ENCODE measurements at places on chromosomes 2 and 18.

DNA sequence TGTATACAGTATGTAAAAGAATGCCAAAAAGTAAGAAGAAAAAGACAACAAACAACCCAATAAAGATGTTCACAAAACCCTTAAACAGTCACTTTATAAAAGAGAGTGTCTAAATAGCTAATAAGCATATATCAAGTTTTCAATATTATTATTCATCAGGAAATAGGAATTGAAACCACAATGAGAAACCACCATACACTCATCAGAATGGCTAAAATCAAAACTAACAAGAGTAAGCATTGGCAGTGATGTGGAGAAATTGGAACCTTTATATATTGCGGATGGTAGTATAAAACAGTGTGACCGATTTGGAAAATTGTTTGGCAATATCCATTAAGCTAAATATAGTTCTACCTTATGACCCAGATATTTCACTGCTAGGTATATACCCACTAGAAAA is 20.5 kb upstream of the TGFA start:
- no peak for DNase-seq

DNA sequence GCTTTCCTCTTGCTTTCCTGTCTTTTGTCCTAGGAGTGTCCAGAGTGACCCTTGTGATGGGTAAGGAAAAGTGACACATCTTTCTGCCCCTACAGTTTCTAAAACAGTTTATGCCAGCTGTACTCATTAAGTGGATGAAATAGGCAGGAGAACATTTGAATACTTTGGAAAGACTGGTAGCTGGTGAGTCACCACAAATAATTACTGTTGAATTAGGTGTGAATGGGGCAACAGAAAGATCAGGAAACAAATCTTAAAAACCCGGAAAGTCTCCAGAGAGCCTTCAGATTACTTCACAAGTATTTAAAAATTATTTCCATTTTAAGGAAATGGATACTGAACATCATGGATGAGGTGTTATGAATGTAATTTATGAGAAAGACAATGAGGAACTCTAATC is 278.5 kb downstream of the CLIP4 start:
- no peak for DNase-seq

GRCh38 chr2:43361286-43361685 is 134.9 kb upstream of the ZFP36L2 start:
- no peak for DNase-seq

DNA sequence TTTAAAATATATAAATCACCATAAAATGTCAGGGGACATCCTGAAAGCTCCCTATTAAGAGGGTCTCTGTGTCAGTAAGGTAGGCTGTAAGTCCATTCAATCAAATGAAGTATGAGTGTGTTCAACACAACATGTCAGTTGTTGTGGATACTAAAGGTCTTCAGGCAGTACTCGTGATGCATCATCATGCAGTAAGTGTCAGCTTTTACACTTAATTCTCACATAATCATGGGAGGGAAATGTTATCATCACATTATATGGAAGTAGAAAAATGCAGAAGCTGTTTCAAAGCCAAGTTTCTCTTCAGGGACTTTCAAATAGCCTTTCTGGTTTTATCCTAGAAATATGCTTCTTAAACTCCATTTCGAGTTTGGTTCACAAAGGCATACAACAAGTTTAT is 477.1 kb upstream of the ID2 start:
- DNase-seq = no peak

DNA sequence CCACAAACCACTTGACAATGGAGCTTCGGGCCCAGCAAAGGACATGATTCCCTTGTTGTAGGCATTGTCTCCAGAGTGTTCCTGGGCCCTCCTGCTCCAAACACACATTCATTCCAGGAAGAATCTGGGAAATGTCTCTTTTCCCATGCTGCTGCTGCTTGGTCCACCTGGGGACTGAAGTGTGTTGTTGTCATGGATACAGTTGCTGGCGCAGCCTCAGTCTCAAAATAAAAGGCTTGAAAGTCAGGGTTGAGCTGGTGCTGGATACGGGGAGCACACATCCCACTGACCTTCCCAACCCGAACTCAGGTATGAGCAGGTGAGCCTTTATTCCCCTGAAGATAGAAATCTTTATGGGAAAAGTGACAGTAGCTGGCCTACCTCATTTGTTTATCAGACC is 30.6 kb upstream of the SPP2 start:
- no peak for DNase-seq

GRCh38 chr2:30625701-30626100 is 178.7 kb downstream of the LCLAT1 start:
- no peak for DNase-seq

DNA sequence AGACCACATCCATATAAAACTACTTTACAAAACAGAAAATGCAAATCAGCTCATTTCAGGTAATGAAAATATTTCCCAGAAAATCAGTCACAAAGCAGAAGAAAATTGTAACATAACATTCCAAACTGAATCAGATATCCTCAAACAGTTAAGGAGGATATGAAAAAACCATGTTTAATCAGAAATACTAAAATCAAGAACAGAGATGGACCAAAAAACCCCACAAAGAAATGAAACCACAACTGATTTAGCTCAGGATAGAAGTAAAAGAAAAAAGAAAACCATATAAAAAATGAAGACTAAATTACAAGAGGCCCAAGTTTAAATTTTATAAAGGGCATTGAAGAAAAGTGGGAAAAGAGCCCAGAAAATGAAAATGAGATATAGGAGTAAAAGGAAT is 102.9 kb downstream of the RAB3GAP1 start:
- DNase-seq = no peak

GRCh38 chr2:66566726-66567399 is 131.9 kb downstream of the MEIS1 start:
- no peak for DNase-seq

DNA sequence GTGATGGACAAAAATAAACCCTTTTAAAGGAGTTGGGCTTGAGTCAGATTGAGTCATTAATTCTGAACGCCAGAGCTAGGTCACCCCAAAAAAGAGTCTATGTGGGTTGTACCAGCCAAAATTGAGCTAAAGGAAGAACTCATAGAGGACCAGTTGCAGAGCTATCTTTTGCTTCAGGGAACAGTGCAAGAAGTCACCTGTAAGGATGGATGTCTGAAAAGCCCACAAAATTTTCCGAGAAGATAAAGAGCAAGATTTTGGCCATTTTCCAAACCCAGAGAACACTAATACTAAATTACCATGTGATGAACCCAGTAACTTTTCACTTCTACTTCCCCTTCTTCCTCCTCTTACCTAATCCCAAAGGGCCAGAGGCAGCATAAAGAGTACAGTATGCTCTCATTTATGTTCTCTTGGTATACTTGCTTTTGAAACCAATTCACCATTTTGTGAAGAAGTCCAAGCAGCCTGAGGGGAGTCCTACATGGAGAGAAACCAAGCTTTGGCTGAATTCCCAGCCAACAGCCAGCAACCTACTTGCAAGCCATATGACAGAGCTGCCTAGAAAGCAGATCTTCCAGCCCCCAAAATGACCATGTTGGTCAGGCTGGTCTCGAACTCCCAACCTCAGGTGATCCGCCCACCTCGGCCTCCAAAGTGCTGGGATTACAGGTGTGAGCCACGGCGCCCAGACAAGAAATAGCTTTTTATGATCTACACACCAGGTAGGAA is 551.7 kb downstream of the SATB2 start:
- no peak for DNase-seq

DNA sequence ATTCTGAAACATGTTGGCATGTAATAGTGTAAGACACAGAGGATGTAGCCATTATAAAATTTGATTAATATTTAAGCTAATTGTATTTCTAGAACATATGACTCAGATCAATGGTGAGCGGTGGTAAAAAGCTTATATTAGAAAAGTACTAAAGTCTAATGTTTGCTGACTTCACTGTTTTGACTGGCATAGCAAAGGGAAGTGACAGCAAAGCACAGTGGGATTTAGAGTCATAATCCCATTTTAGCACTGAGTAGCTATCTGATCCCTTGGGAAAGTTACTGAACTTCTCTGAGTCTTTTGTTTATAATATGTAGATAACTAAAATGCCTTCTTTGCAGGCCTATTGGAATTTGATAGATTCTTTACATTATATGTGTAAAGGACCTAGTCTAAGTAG is 60.4 kb downstream of the KIAA1328 start:
- no peak for DNase-seq

- no peak for DNase-seq
These were observed 10.0 kb downstream of the LRATD1 start for GRCh38 chr2:14642499-14642898.

DNA sequence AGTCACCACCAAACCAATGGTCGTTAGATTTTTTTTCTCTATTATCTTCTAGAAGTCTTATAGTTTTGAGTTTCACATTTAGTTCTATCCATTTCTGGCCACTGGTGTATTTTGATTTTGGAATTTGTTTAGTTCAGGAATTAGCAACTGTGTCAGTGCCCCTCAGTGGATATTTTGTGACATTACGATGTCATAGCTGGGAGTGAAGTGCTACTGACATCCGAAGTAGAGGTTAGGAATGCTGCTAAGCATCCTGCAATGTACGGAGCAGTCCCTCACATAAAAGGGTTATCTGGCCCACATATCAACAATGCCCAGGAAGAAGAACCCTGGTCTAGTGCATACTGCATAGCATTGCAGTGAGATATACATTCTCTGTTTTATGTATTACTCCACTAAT is 157.4 kb upstream of the RGPD4 start:
- DNase-seq = no peak

DNA sequence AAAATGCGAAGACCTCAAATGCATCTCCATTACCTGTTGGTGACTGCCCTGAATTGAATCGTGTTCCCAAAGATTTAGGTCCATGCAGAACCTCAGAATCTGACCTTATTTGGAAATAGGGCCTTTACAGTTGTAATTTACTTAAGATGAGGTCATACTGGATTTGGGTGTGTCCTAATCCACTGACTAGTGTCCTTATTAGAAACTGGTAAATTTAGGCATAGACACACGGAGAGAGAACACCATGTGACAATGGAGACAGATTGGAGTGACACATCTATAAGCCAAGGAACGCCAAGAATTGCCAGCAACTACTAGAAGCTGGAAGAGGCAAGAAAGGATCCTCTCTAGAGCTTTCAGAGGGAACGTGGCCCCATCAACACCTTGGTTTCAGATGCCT is 203.1 kb downstream of the SMAD2 start:
- no peak for DNase-seq

DNA sequence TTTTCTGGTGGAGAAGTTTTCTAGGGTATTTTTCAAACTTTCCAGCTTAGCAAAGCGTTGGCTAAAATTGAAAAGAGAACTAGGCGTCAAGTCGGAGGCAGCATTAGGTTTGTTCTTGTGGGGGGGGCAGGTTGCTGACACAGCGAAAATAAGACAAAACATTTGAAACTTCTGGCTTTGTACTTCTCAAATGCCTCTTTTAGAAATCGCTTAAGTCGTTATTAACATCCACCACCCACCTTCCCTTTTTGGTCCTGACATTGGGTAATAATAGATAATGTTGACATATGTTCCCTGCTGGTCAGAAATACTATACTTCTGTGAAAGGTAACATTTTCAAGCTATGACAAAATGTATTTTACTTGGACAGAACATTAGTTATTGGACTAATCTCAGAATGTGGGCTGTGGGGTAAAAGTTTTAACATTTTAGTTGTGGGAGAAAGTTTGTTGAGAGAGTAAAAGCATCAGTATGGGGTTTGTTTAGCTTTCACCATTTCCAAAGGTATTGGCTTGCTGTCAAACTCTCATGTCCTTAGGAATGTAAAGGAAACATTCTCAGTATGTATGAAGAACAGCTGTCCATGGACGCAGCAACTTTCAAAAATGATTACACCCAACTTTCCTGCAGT is 88.1 kb upstream of the ZEB2 start:
- DNase-seq = no peak

DNA sequence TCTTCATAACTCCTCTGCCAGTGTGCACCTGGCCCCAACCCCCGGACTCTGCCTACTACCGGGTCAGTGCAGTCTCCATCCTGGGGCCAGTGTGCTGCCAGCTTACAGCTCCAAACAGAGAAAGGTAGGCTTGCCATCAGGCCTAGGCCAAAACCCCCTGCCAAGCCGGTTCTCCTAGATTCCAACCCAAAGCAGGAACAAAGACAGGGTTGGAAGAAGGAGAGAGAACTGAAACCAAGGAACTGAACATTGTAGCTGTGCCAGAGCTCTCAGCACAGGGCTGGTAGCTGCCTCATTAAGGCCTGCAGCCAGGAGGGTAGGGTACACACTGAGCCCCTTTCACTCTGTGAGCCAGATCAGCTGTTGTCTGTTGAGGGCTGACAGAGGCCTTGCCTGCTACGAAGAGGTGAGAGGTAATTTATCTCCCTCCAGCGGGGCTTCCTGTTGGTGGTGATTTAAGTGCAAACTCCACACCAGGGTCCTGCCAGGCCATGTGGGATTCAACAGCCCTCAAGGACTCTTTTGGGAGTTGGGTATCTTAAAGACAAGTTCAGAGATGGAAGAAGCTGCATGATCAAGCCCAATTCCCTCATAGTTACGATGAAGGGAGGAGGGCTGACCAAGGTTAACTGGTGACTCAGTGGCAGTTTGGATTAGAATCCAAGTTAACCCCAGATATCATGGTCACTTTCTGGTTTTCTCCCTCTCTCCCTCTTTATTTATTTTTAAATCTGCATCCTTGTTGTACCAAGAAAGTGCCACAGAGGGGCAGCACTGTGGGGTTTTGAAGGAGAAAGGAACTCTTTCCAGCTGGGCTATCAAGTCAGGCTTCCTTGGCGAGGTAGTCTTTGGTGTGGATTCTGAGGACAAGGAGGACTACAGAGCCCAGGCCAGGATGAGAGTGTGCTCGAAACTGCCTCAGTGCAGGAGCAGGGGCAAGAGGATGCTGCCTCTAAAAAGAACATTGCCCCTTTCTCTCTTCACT is 48.1 kb downstream of the CYRIA start:
- DNase-seq = no peak

- DNase-seq = no peak
These were observed 178.4 kb upstream of the TPO start for GRCh38 chr2:1234731-1235308.

DNA sequence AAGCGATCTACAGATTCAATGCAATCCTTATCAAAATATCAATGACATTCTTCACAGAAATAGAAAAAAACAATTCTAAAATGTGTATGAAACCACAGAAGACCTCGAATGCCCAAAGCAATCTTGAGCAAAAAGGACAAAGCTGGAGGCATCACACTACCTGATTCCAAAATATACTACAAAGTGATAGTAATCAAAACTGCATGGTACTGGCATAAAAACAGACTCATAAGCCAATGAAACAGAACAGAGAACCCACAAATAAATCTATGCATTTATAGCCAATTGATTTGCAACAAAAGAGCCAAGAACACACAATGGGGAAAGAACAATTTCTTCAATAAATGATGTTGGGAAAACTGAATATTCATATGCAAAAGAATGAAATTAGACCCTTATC is 99.2 kb downstream of the POLR1A start:
- no peak for DNase-seq

- no peak for DNase-seq
These were observed 83.3 kb downstream of the ALPK2 start for GRCh38 chr18:58545338-58546296.

Data from activated CD8-positive, alpha-beta memory T cell treated with anti-CD3 and anti-CD28 coated beads, Interleukin-2, amount 50 U/mL, for 4 hours (primary cell).